Globus pallidus (tissue), 1 donor: ENCODE measurements at places on chromosomes 6 and 20.

GRCh38 chr20:45450097-45450818 lies 19.3 kb upstream of the WFDC2 start:
- peak; percentile 63 for DNase-seq

- peak; percentile 21 for DNase-seq
These were observed 17.5 kb upstream of the SAMHD1 start for GRCh38 chr20:36969051-36969450.

GRCh38 chr20:7411075-7411474 lies 529.2 kb downstream of the HAO1 start:
- DNase-seq: no peak

GRCh38 chr6:154388803-154389202 lies 32.2 kb upstream of the IPCEF1 start:
- DNase-seq: no peak

DNA sequence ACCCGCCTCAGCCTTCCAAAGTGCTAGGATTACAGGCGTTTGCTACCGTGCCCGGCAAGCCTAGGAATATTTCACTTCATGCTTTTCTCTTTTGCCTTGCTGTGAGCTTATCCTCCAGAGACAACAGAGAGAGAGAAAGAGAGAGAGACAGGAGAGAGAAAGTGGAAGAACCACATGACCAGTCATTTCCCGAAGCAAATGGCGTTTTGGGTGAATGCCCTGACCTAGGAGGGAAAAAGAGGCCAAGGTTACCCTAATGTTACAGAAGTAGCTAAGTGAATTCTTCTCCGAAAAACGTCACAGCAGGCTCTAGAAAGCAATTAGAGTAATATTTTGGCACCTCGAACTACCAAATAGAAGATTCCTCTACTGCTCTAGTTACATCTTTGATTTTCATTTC lies 9.1 kb downstream of the SGK1 start:
- no peak for DNase-seq

GRCh38 chr20:21182832-21183563 lies 57.1 kb downstream of the KIZ start:
- DNase-seq: no peak

GRCh38 chr6:117908246-117909068 lies 1.4 kb downstream of the SLC35F1 start:
- DNase-seq: peak; percentile 12
